ENCODE measurements at places on chromosomes 7 and 10.

DNA sequence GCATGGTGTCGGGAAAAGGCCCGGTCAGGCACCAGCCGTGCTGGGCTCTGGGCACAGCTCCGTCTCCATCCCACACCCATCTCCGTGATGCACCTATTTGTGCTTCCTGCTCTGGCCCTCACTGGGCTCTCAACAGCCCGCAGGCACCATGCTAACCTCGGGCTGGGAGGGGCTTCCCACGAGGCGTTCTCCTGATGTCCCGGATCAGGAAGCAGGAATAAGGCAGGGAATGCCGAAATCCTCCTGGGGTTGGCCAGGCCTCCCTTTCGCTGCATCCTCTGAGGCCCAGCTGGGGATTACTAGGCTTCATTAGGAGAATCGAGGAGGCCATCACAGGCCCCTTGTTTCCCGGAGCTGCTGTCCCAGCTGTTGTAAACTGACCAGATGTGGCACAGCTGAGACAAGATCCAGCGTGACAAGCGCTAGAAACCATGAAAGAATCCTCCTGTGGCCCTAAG is 72.0 kb downstream of the FAM53B start:
- no peak for DNase-seq

DNA sequence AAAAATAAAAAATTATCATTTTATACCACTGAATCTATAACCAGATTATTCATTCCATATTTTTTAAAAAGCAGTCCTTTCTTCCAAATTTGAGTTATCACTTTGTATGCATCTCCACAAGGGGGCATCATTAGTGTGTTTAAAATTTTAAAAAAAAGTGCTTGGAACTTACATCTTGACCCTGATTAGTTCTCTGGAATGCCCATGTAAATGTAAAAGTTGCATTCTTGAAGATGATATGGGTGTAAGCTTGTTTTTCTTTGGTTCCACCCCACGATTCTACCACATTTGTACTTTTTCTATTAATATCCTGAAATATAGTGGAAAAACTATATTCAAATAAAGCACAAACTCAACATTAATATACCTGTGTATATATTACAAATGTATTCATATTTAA is 144.9 kb downstream of the ELAPOR2 start:
- DNase-seq, result peak; percentile 64

GRCh38 chr7:50409856-50410745 is 40.0 kb downstream of the FIGNL1 start:
- DNase-seq, result no peak

DNA sequence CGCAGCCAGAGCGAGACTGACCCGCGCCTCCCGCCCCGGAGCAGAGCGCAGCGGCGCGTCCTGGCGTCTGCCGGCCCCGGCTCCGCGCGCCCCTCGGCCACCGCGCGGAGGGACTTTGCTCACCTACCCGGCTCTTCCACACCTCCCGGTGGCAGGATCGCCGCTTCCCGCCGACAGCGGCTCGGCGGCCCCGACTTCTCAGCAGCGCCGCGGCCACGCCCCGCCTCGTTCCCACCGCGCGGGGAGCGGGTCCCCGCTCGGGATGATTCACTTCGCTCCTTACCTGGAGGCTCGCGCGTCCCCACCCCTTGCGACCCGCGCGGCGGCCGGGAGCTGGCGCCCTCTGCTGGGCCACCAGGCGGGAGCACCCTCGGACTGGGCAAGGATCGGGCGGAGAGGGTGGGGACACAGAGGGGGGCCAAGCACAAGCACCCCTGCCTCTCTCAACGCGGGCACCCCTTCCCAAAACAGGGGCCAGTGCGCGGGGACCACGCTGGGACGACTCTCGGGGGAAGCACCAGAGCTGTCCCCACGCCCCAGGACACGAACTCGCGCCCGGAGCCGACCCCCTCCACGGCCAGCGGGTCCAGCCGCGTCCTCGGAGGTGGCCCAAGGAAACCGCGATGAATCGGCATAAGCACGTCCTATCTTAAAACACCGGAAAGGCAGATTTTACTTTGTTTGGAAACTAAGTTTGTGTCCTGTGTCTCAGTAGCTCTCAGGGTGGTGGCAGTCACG is 101.0 kb upstream of the SVIL start:
- peak; percentile 52 for DNase-seq

GRCh38 chr7:130367088-130367755 is 13.1 kb upstream of the CPA1 start:
- DNase-seq, result no peak

GRCh38 chr10:5014936-5015335 is 11.3 kb upstream of the AKR1C2 start:
- peak; percentile 17 for DNase-seq

GRCh38 chr10:34776090-34776690 is 38.9 kb downstream of the PARD3 start:
- no peak for DNase-seq

GRCh38 chr7:30027740-30028215 is 434 bp upstream of the PLEKHA8 start:
- DNase-seq, result no peak

GRCh38 chr7:116086547-116087045 is 56.0 kb upstream of the TFEC start:
- DNase-seq, result no peak

GRCh38 chr7:33773053-33773452 is 132.3 kb upstream of the BMPER start:
- no peak for DNase-seq

DNA sequence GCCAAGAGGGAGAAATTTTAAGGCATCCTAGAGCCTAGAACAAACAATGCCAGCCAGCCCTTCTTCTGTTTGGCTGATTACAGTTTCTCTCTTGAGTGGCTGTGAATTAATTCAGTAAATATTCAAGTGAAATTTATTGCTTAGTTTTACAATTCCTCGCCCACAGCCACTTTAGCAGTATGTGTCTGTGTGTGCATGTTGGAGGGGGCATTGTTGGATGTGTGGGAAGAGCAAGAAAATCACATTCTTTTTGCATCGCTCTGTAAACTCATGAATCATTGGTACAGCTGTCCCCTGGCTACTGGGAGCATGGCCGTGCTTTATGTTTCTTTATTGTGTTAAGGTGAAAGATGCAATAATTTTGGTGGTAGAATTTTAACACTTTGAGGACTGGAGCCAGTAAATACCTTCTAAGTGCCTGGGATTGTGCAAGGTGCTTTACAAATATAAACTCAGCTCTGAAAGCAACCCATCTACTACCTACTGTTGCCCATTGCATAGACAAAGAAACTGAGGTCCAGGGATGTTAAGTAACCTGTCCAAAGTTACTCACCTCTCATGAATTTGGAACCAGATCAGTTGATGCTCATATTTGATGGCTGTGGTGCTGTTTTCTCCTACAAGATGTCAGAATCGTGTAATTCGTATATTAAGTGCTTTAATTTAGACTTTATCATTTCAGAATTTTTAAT is 89.9 kb upstream of the BTBD16 start:
- no peak for DNase-seq

DNA sequence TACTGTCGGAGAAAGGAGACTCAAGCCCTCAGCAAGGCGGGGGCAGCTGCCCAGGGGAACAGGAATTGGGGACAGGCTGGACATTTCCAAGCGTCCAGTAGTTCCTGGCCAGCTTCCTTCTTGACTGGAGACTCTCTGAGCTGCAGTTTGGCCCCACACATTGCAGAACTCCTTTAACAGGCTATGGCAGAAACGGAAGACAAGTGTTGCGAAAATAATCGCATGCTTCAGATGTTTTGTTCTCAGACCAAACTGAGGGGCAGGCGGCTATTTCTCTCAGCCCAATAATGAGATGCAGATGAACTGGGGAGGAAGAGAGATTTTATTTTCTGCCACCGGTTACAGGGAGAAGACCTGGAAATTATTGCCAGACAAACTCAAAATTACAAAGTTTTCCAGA is 88.0 kb upstream of the PFKP start:
- no peak for DNase-seq

DNA sequence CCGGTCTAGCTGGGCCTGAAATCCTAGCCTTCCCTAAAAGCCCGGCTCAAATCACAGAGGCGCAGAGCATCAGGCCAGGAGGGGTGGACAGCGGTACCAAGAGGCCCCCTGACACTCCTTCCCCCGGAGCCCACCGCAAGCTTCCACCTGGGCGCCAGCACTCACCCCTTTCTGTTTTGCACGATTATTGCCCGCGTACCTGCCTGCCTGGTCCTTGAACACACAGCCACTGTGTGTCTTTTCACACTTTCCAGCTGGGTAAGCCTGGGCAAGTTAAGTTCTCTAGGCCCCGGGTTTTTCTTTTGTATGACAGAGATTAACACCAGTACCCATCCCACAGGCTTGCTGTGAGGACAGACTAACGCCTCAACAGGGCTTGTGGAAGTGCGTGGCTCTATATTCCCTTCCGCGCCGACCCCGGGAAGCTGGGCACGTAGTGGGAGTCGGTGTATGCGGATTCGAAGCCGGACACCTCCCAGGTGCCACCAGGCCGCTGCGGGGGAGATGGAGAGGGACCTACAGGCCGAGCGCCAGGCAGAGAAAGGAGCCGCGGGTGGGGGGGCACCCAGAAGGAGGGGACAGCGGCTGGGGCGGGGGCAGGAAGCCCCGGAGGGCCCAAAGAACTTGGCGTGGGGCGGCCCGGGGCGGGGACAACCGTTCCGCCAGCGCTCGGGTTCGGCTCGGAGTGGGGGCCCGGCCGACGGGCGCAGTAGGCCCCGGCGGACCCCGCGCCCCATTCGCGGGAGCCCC is 792 bp downstream of the ZNF746 start:
- DNase-seq, result peak; percentile 18

DNA sequence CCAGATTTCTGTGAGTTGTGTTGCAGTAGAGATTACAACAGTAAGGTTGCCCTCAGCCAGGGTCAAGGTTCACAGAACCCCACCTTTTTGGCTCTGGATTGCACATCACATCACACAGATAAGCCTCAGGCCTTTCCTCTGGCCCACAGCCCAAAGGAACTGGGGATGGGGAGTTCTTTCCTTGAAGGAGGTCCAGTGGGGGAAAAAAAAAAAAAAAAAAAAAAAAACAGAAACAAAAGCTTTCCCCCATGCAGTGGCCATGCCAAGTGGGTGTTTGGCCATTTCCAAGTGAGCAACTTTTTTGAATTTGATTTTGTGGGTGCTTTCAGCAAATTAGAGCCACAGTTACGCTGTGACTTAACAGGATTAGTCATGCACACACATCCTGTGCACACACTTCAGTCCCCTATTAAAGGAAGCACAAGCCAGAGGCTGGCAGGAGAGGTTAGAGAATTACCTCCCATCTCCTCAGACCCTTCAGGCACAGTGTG is 79.3 kb upstream of the NANOS1 start:
- DNase-seq, result no peak

- DNase-seq, result no peak
These were observed 50.9 kb downstream of the CALML3 start for GRCh38 chr10:5575482-5576153.

DNA sequence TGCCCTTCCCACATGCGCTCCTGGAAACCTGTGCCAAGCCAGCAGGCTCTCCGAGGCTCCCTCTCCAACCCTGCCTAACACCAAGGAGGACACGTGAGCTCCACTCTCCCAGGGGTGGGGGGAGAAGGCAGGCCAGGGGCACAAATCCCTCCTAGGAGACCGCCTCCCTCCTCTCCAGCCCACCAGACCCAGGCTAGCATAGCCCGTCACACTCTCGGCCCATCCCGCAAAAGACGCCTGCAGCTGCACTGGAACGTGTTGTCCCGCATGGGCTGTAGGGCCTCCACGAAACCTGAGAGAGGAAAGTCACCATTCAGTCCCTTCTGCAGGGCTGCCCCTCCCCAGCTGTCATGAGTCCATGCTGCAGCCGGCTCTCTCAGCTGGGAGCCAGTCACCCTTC is 126.3 kb downstream of the MAD1L1 start:
- no peak for DNase-seq

DNA sequence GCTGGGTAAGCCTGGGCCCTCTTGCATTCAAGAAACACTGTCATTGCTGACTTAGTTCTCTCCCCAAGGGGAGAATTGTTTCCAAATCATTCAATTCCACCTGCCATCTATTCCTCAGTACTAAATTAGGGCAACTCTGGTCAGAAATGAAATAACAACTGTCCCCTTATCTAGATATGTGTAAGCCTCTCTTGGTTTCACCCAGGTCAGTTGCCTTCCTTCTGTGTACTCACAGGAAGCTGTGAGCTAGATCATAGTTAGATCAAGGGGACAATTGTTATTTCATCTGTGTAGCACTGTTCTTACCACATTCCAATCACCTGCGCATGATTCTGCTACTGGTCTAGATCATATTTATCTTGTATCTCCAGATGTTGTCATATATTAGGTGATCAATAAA is 483.0 kb upstream of the SORCS1 start:
- DNase-seq, result peak; percentile 12

DNA sequence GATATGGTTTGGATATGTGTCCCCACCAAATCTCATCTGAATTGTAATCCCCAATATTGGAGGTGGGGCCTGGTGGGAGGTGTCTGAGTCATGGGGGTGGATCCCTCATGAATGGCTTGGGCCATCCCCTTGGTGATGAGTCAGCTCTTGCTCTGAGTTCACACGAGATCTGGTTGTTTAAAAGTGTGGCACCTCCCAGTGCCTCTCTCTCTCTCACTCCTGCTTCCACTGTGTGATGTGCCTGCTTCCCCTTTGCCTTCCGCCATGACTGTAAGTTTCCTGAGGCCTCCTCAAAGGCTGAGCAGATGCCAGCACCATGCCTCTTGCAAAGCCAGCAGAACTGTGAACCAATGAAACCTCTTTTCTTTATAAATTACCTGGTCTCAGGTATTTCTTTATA is 4.8 kb upstream of the GCK start:
- no peak for DNase-seq

- no peak for DNase-seq
These were observed 58.1 kb downstream of the UNCX start for GRCh38 chr7:1290679-1291356.

- DNase-seq, result no peak
These were observed 39.0 kb downstream of the PPP1R3C start for GRCh38 chr10:91593834-91594233.

- DNase-seq, result no peak
These were observed 529.4 kb downstream of the HTR7 start for GRCh38 chr10:90328459-90328858.

DNA sequence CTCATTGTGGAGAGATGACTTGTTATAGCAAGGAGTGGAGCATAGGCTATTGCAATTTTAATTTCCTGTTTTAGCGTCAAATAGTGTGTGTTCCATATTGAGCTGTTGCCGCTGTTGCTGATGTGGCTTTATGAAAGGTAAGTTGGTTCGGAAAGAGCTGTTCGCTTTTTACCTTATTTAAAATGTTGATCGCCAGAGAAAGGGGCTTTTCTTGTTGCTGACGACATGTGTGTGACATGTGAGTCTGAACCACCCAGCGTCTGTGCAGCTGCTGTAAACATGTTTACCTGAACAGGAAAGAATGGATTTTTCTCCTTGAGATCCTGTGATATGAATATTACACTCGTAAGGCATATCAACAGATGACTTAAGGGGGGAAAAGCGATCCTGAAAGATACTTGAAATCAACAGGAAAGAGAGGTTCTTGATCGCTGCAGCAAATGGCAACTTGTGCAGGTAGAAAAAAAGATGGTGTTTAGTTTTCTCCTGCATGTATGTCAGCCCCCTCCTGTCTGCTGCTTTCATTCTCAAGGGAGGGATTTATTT is 2.5 kb downstream of the ZEB1 start:
- DNase-seq, result no peak

- DNase-seq, result no peak
These were observed 30.3 kb downstream of the PIK3CG start for GRCh38 chr7:106895246-106895864.

- no peak for DNase-seq
These were observed 43.1 kb downstream of the GHRHR start for GRCh38 chr7:31006857-31007256.

- DNase-seq, result no peak
These were observed 279.4 kb upstream of the HABP2 start for GRCh38 chr10:113273181-113274163.

GRCh38 chr10:91788527-91788926 is 9.7 kb upstream of the TNKS2 start:
- no peak for DNase-seq

- DNase-seq, result no peak
These were observed 16.7 kb downstream of the TMEM120A start for GRCh38 chr7:75977743-75978142.
